ENCODE measurements at places on chromosomes 16 and 17. TPM values are rescaled to one million over a fixed set of nuclear protein-coding genes. Genes with fewer than 3 reads are reported as not detected.

GRCh38 chr16:68332411-68333121 is 21.7 kb downstream of the PRMT7 start:
- no peak for DNase-seq

- no peak for DNase-seq
Measured at GRCh38 chr17:15180121-15180561, 85.0 kb downstream of the PMP22 start.

- DNase-seq: no peak
Measured at GRCh38 chr16:15835136-15835878, 21.5 kb downstream of the MYH11 start.

DNA sequence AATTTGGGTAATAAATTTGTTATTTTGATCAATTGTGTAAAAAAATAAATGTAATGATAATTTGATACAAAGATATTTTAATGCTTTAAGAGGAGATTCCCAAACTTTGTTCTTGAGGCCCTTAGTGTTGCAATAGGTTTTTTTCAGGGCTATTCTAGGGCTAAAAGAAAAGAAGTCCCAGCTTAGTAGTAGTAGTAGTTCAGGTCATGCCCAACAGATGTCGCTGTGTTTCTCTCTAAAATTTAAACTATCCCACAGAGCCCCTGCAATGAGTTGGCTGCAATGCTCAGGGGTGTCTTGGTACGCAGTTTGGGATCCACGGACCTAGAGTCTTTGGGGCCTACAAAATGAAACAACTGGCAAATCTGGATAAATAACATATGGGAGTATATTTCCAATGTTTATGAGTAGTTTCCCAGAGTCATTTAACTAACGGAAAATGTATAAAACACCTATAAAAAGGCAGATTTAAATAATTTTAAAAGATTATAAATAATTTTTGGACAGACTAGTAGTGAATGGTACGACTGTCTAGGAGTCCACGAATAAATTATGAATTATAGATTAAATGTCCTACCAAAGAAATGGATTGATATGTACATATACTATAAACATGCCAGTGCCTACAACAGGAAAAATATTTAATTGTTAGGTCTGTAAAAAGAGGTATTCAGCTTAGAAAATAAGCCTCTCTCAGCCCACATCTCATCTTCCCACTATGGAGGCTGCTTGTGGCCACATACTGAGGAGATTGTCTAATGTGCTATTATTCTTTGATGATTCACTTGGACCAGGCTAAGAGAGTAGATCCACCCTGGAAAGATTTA is 228.5 kb upstream of the PMFBP1 start:
- no peak for DNase-seq

GRCh38 chr16:1371054-1371978 is 19.6 kb downstream of the GNPTG start:
- DNase-seq: no peak

GRCh38 chr16:25575363-25575762 is 116.4 kb upstream of the HS3ST4 start:
- DNase-seq: no peak

GRCh38 chr16:4316108-4316863 is 419 bp downstream of the GLIS2 start:
- DNase-seq: no peak

DNA sequence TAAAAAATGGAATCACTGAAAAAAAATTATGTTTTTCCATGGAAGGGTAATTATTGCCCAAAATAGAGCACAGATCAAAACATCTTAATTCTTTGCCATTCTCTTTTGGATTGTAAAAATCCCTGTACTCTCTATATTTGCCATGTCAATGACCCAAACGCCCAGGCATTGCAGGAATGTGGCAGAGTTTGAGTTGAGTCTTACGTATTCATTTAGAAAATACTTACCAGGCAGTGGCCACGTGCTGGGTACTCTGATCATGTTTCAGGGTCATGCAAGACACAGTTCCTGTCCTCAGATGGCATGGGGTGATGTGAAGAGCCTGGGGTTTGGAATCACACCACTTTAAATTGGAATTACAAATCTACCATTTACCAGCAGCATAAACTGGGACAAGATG is 267.7 kb downstream of the ABCC12 start:
- no peak for DNase-seq

- no peak for DNase-seq
Measured at GRCh38 chr17:53012364-53012763, 810.4 kb upstream of the KIF2B start.

DNA sequence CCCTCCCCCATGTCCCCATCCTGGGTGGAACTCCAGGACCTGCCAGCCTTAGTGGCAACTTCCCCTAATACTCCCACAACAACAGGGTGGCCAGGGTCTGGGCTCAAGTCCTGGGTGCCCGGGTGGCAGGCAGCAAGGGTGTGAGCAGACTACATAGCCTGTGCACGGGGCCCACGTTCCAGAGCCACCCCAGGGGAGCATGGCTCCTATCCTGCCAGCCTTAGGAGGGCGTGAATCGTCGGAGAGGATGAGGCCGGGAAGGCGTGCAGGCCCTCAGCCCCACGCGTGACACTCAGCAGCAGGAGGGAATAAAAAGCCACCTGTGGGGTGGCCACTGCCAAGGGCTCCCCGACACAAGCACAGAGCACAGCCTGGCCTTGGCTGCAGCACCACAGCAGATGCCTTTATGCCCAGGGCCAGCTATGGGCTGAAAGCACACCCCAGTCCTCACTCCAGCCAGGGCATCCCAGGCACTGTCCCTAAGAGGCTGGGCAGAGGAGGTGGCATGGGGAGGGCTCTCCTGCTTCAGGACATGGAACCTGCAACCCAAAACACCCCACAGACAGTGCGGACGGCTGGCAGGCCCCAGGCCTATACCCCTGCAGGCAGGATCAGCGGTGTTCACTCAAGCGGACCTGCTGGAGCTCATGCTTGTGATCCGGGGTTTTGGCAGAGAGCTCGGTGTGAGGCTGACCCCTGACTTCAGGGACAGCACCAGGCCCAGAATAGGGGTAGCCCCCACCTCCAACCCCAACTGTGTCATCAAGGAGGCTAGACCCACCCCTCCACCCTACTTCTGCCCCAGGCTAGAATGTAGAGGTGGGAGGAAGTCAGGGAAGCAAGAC is 2.7 kb downstream of the BCAR1 start:
- DNase-seq: no peak

GRCh38 chr16:17224879-17225281 is 245.9 kb downstream of the XYLT1 start:
- DNase-seq: no peak

DNA sequence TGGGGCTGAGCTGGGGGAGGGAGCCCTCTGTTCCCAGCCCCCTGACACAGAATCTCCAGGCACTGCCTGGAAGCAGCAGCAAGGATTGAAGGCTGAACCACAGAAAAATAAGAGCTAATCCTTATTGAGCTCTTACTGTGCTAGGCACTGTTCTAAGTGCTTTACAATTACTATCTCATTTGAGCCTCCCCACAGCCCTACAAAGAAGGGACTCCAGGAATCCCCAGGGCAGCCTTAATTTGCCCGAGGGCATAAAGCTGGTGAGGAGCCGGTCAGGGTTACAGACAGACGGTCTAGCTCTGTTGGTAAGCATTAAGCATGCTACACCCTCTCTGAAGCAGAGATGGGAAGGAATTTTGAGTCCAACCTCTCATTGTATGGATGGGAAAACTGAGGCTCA is 7.0 kb downstream of the SAMD14 start:
- no peak for DNase-seq

- no peak for DNase-seq
Measured at GRCh38 chr16:16075488-16076422, 126.3 kb downstream of the ABCC1 start.

- no peak for DNase-seq
Measured at GRCh38 chr17:51668155-51668962, 408.0 kb downstream of the UTP18 start.

- DNase-seq: no peak
Measured at GRCh38 chr17:9028202-9028987, 7.1 kb downstream of the NTN1 start.

GRCh38 chr16:57345021-57345420 is 13.6 kb upstream of the CCL22 start:
- no peak for DNase-seq

DNA sequence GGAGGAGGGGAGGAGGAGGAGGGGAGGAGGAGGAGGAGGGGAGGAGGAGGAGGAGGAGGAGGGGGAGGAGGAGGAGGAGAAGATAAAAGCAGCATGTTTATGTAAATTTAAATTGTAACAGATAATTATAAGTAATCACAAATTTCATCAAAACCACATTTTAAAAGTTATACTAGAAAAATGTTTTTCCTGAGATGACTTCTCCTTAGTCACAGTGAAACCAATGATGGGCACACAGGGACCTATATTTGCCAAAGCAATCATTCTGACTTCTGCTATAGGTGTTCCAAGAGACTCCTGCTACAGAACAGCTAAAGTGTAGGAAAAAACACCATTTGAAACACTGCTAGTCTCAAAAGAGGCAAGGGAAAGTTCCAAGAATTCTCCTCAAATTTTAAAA is 66.4 kb downstream of the CEP95 start:
- DNase-seq: no peak

DNA sequence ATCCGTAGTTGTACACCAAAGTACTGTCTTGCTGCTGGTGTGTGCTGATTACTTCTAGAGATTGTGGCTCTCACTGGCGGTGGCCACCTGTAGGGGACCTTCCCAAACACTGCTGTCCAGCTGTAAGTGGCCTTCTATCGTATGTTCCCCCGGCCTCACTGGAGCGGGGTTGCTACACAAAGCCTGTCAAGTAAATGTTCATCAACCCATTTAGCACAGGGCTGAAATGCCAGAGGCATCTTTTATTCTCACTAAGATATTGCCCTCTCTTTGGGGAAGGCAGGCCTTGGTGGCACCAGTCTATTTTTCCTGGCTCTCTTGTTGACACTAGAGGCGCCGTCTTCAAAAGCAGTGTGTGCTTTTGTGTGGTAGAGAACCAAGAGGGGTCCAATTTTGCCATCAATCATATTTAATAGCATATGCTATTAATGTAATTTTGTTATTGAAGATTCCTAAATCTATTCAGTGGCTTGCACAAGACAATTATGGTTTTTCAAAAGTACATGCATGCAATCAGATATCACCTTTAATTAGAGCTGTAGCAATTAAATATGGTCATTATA is 514.4 kb upstream of the SALL1 start:
- DNase-seq: no peak

GRCh38 chr16:22323173-22323958 is 26.2 kb downstream of the POLR3E start:
- DNase-seq: no peak

DNA sequence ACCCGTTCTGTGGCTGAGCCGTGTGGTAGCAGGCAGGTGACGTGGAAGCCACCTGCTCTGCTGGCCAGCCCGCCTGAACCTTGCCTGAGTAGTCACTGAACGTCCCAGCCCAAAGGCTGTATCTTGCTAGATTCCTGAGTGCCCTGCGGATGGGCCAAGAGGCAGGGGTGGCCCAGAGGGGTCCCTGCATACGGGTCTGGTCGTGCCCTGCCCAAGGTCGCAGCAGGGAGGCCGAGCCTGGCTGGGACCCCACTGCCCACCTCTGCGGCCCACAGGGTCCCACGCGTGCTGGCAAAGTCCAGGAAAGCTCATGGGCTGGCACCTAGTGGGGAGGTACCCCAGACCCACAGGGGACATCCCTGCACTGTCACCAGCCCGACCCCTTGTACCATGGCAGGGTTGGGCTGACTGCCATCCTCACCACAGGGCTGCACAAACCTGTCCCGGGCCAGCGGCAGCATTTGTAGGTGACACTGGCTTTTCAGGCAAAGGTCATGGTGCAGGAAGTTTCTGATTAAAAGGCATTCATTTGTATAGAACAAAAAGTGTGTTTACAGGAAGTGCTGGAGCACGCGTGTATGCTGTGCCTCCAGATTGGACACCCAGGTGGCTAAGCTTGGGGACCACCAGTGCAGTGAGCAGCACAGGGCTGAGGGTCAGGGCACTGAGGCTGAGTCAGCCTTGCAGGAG is 45.1 kb upstream of the ZC3H18 start:
- no peak for DNase-seq

DNA sequence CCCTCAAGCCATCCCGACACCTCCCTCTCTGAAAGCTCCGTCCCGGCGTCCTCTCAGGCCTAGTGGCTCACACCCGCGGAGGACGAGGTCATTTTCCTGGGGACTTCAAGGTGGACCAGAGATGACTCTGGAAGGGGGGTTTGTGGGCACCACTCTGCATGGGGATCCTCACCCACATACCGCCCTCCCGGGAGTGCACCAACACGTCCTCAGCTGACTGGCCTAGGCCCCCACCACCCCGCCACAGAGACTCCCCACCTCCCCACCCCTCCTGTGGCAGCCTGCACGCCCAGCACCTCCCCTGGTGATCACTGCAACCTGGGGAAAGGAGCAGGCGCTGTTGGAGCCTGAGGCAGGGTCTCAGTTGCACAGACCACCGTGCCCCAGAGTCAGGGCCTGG is 2.4 kb upstream of the SOX8 start:
- DNase-seq: no peak

GRCh38 chr16:21268236-21268635 is 9.9 kb downstream of the CRYM start:
- no peak for DNase-seq

DNA sequence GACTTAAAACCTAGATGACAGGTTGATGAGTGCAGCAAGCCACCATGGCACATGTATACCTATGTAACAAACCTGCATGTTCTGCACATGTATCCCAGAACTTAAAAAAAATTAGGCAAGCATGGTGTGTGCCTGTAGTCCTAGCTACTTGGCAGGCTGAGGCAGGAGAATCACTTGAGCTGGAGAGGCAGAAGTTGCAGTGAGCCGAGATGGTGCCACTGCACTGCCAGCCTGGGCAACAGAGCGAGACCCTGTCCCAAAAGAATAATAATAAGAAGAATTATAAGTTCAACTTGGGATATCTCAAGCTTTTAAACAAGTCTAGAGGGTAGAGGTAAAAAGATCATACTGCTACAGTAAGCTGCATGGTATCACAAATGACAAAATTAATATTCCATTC is 9.8 kb downstream of the CDC6 start:
- DNase-seq: no peak

DNA sequence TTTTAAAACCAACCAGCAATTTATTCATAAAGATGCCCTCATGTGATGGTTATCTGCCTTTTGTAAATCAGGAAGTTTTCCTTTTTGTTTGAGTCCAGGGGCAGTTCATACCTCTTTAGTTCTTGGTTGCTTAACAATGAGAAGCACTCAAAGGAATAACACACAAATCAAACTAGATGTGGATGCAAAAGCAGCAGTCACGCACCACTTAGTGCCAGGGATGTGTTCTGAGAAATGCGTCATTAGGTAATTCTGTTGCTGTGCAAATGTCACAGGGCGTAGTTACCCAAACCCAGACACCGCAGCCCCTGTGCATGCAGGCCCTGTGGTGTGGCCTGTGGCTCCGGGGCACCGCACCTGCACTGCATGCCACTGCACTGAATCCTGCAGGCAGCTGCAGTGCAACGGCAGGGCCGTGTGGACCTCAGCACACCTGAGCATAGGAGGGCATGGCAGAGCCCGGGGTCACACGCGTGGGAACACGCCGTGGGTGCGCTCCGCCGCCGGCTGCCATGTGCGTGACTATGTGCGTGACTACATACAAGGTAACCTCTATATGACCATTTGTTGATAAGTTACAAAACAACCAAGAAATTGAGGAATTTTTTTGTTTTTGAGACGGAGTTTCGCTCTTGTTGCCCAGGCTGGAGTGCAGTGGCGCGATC is 39.6 kb downstream of the PKD1 start:
- no peak for DNase-seq

Gene WSCD1
- not detected for total RNA-seq

Gene ZNF213
- total RNA-seq: 1.6 TPM

Gene HSF5
- 1.6 TPM for total RNA-seq

Gene RCVRN
- total RNA-seq: not detected

Gene RILP
- total RNA-seq: 1.5 TPM

Gene MYH3
- total RNA-seq: 5.6 TPM

Gene KRTAP9-2
- not detected for total RNA-seq

Gene NKIRAS2
- total RNA-seq: 12.9 TPM

Gene ALOX15B
- not detected for total RNA-seq
